CD4-positive, alpha-beta T cell treated with Interleukin-10 for 1 hour (primary cell): ENCODE measurements at places on chromosomes 2 and 18.

GRCh38 chr18:45277908-45278307 lies 337.4 kb upstream of the SLC14A2 start:
- no peak for DNase-seq

DNA sequence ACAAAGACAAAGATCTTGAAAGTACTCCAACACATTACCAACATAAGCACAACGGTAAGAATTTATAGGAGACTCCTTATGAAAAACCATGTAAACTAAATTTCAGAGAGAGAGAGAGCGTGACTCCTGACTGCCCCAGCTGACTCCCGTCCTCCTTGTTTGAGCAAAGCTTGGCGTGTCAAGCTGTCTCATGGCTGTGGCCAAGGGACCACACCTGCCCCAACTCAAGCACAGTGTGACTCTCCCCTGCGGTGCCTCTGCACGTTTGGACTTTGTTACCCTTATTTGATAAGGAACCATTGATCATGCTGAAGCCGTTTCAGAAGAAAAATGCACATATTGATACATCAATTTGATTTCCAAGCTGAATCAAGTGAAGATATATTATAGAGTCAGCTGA lies 124.8 kb downstream of the COL6A3 start:
- DNase-seq: no peak

GRCh38 chr2:125444106-125444505 lies 1211.9 kb upstream of the GYPC start:
- no peak for DNase-seq

DNA sequence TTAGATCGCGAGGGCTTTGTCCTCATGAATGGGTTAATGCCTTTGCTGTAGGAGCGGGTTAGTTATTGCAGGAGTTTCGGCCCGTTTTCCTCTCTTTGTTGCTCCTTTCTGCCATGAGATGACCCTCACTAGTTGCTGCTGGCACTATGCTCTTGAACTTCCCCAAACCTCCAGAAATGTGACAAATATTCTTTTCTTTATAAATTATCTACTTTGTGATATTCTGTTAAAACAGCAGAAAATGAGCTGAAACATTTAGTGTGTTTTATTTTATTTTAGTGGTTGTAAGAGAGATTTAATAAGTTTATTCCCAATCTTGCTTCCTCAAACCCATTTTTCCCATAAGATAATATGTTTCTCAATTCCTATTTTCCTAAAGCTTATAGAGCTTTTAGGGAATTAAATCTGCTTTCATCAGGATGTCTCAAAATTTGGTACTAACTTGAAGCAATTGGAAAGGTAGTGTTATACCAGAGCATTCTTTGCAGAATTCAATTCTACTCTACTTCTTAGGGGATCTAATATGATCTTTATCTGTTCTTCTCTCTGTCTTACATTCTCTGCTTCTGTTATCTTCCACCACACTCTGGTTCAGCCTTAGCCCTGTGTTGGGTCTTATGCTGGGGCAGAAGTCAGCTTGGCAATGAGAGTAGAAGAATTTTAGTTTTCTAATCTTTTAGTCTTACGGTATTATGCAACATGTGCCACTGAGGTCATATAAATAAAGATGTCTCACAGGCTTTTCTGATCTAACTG lies 23.1 kb downstream of the DDX1 start:
- DNase-seq: no peak

DNA sequence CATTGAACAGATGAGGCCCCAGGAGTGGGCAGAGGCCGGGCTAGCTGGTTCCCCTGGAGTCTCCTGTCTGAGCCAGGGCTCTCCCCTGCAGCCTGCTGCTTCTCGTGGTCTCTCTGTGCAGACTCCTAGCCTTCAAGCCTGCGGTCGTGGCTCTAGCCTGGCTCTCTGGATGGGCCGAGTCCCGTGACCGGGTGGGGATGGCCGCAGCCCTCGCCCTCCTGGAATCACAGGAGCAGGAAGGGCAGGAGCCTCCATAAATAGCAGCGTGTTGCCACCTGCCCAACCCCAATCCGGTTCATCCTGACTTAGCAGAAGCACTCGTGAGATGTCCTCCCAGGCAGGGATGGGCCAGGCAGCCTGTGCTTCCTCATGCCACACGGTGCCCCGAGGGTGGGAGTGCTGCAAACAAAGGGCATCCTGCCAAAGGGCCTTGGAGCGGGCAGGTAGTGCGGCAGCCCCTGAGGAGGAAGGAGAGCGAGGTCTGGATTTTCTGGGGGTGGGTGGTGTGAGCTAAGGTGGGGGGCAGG lies 43.9 kb downstream of the FOSL2 start:
- DNase-seq: no peak
